ENCODE measurements at places on chromosomes 12 and 14. TPM values are rescaled to one million over a fixed set of nuclear protein-coding genes. Genes with fewer than 3 reads are reported as not detected.

The TEAD4 gene
- 2.9 TPM for total RNA-seq

The FAM222A gene
- 2.2 TPM for total RNA-seq

The CAPZA3 gene
- not detected for total RNA-seq

DNA sequence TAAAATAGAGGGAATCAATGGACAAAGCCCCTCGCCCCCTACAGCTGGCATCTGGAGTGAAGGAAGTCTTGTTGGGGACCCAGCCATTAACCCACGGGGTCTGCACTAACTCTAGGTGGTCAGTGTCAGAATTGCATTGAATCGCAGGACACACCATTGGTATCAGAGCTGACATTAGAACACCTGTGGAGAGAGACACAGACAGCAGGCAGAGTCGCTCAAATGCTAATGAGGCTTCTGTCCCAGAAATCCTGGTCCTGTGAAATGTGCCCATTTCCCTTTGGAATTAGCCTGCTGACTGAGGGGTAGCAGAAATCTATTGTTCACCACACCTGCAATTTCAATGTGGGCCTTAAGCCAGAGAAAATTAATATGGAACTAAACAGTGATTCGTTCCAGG lies 33.0 kb downstream of the TMEM132D start:
- H3K4me1 ChIP-seq = no peaks in the 10 kb centered on the region
- H3K27ac ChIP-seq = no peak overlapping the region
- H3K36me3 ChIP-seq = no peaks in the 10 kb centered on the region
- H3K27me3 ChIP-seq = no peaks in the 10 kb centered on the region

- DNase-seq = no peak
- H3K4me3 ChIP-seq = no peak overlapping the region
- H3K36me3 ChIP-seq = no peaks in the 10 kb centered on the region
- H3K27ac ChIP-seq = no peak overlapping the region
- no peaks in the 10 kb centered on the region for H3K27me3 ChIP-seq
Measured at GRCh38 chr14:36096090-36096489, 80.4 kb downstream of the PTCSC3 start.
